NCI-H2029 (cell line): ENCODE measurements at places on chromosomes 16 and 17.

DNA sequence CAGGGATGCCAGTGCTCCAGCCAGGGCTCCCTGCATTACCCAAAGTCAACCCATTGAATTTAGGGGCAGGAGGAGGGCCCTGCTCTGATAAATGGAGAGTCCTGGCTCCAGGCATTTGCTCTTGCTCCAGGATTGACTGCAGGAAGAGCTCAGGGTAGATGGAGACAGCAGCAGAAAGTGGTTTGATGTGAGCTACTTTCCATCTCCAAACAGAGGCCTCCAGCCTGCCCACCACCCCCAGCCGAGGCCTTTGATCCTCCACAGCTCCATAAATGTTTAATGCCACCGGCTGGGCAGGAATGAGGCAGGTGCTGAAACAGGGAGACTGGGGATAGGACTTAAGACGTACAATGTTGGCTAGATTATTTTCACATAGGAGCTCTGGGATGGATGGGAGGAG lies 4.3 kb upstream of the SEZ6 start:
- no peak for DNase-seq

GRCh38 chr17:82230609-82231311 lies 1.9 kb downstream of the SLC16A3 start:
- no peak for DNase-seq

DNA sequence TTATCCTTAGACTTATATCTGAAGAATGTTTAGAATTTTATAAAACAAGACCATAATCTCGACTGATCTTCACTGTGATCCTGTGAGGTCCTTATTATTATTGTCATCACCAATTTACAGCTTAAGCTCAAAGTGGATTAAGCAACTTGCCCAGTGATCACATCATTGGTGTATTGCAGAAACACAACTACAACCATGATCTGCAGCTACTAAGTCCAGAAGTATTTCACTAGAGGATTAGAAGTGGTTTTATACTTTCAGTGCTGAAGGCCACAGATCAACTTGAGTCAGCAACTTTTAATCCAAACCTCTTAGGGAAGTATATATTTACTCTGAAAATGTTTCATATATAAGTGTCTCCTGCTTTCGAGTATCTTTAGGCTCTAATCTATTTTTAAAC lies 624.3 kb upstream of the SOX9 start:
- no peak for DNase-seq

DNA sequence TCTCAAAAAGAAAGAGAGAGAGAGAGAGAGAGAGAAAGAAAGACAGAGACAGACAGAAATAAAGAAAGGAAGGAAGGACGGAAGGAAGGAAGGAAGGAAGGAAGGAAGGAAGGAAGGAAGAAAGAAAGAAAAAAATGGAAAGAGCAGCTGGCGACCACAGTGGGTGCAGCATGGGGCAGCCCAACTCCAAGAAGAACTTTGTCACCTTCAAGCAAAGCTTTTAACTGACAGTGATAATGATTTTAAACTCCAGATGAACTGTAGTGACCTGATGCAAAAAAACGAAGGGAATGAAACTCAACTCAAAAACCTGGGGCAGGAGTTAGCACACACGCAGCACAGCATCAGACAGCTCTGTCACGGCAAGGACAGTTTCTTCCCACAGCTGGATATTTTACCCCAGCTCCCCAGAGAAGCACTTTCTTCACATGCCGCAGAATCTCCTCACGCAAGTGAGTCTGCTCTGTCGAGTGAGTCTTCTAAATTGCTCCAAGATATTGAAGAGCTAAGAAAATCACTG lies 5.0 kb upstream of the ARHGAP17 start:
- no peak for DNase-seq

- DNase-seq: no peak
Measured at GRCh38 chr16:65119435-65119834, 2.4 kb downstream of the CDH11 start.

DNA sequence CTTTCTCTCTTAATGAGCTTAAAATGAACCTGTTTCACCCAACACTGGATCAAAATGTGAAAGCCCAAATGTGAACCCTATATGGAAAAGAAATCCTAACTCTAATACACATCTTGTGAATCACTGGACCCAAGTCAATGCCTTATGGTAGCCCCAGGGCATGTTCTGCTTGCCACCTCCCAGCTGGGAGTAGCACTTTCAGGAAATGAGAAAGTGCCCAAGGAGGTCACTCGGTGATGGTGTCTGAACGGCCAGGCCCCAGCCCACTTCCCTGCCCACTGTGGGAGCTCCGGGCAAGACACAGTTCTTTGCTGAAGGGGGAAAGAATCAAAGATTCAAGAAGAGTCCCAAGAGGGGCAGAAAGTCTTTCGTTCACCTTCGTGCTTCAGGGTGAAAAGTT lies 46.1 kb downstream of the GTF3C1 start:
- no peak for DNase-seq

DNA sequence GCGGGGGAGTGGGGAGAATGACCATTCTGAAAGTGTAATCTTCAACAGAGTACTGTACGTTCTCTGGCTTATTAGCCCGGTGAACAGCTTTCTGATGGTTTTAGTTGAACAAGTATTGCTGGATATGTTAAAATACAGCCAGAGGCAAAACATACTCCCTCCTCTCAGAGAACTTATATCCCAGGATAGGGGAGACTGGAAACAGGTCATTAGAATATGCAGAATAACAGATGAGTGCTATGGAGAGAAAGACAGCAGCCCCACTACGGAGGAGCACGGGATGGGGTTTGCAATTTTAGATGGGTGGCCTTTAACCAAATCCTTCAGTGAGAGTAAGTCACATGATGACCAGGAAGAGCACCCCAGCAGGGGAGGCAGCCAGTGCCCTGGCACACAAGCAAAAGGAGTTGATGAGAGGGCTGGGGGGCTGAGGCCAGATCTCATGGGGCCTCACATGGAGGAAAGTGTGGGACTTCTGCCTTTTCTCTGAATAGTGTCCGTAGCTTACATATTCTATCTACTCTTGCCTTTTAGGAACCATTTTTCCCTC lies 43.1 kb upstream of the SEC14L1 start:
- no peak for DNase-seq

- DNase-seq: no peak
Measured at GRCh38 chr16:26275021-26275590, 583.3 kb downstream of the HS3ST4 start.

- no peak for DNase-seq
Measured at GRCh38 chr16:6548507-6548906, 784.1 kb upstream of the RBFOX1 start.

DNA sequence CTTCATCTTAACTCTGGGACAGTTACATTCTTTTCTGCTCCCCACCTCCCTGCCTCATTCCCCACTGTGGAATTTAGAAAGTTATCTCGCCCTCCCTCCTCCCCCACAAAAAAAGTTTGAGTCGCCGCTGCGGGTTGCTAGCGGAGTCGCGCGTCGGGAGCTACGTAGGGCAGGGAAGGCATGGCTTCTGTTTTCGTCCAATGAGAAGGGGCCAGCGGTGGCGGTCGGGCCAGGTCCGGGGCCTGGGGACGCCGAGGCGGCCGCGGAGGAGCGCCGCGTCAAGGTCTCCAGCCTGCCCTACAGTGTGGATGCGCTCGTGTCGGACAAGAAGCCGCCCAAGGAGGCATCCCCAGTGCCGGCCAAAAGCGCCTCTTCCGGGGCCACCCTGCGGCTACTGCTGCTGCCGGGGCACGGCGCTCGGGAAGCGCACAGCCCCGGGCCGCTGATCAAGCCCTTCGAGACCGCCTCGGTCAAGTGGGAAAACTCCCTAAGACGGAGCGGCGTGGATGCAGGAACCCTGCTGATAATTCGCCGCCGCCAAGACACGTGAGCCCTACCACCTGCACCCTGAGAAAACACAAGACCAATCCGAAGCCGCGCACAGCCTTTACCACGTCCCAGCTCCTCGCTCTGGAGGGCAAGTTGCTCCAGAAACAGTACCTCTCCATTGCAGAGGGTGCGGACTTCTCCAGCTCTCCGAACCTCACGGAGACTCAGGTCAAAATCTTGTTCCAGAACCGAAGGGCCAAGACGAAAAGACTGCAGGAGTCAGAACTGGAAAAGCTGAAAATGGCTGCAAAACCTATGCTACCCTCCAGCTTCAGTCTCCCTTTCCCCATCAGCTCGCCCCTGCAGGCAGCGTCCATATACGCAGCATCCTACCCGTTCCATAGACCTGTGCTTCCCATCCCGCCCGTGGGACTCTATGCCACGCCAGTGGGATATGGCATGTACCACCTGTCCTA lies 8.9 kb downstream of the OR4D1 start:
- DNase-seq: no peak

DNA sequence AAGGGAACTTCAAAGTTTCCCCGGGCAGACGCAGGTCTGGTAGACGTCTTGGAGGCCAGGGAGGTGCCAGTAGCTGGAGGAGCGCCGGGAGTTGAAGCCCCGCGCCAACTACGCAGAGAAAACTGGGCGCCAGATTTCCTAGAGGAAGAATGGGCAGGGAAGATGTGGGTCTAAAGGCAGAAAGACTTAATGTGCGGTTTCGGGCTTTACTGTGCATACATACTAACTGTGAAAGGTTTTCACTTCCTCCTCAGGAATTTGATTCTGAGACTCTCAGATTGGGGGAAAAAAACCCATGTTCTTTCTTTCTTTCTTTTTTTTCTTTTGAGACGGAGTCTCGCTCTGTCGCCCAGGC lies 331 bp upstream of the ZNF287 start:
- no peak for DNase-seq
